T47D (cell line): ENCODE measurements at places on chromosomes 4 and X.

DNA sequence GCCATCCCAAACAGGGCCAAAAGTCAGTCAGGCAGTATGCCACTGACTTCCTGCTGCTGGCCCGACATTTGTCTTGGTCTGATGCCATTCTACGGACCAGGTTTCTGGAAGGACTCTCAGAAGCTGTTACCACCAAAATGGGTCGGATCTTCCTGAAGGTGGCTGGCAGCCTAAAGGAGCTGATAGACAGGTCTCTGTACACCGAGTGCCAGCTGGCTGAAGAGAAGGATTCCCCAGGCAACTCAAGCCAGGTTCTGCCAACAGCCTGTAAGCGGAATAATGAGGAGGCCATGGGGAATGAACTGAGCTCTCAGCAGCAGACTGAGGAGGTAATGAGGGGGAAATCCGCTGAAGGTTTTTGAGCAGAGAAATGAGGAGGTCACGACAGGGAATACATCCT lies 95.7 kb downstream of the RTL9 start:
- no peak for DNase-seq

DNA sequence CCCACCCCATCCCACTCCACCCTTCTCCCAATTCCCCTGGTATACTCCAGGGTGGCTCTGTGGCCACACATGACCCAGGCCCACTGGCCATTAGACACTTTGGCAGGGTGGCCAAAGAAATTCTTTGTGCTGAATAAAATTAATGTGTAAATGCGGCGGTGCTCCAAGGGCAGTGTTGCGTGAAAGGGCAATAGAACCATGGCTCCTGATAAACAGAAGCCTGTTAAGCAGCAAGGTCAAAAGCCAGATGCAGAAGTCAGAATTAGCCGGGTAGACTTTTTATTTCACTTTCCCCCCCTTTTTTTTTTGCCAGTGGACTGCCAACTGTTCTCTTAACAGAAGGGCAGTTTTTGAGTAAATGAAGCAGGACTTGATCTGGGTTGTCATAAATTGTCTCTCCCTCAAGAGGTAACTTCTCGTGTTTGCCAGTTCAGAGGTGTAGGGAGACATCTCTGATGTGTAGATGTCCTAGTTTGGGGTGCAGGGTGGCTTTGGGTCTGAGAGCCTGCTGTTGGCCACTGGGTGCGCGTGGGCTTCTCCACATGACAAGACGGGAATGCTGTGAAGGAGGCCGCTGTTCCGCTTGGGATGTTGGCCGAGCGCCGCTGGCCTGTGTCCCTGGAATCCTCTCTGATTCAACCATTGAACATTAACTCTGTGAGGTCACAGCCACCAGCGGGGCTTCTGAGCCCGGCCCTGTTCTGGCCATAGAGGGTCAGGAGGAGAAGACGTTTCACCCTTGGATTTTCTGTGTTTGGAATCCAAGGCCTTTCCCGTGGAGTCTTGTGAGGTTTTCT lies 139.5 kb downstream of the TBL1X start:
- DNase-seq, result no peak

- DNase-seq, result no peak
Measured at GRCh38 chr4:7427831-7428260, 6.9 kb downstream of the PSAPL1 start.

- DNase-seq, result no peak
Measured at GRCh38 chr4:148934926-148935578, 492.8 kb upstream of the NR3C2 start.
